NCI-H524 treated with DMSO at 0.1 percent for 48 hours (cell line): ENCODE measurements at places on chromosomes 16 and 17.

GRCh38 chr17:34125010-34125409 lies 130.1 kb upstream of the CCL2 start:
- DNase-seq, result no peak

GRCh38 chr17:32489320-32490100 lies 2.7 kb downstream of the CDK5R1 start:
- DNase-seq, result no peak

GRCh38 chr17:36749493-36749892 lies 148.1 kb downstream of the MRM1 start:
- no peak for DNase-seq

GRCh38 chr17:40883031-40883430 lies 2.0 kb downstream of the KRT20 start:
- DNase-seq, result no peak
